Fibroblast of upper back skin (primary cell): ENCODE measurements at places on chromosomes 11 and 22.

DNA sequence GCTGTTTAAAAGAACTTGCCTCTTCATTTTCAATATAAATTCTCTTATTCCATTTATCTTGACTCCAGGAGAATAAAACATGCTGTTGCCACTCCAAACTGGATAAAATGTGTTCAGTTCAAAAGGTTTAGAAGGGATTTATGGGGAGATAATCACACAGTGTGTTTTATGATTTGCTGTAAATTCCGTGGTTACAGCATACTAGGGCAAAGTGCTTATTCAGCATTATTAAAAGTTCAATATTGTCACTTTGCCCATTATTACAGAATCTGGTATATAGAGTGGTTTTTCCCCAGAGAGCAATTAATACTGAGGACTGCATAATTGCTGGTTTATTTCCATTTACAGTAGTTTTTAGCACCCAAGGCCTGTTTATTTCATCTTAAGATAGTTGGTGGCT is 780.9 kb upstream of the RAG2 start:
- no peak for DNase-seq

- no peak for DNase-seq
Measured at GRCh38 chr11:19209617-19210370, 8.0 kb upstream of the CSRP3 start.

- DNase-seq = peak; percentile 46
Measured at GRCh38 chr11:104134745-104135144, 29.2 kb downstream of the PDGFD start.

DNA sequence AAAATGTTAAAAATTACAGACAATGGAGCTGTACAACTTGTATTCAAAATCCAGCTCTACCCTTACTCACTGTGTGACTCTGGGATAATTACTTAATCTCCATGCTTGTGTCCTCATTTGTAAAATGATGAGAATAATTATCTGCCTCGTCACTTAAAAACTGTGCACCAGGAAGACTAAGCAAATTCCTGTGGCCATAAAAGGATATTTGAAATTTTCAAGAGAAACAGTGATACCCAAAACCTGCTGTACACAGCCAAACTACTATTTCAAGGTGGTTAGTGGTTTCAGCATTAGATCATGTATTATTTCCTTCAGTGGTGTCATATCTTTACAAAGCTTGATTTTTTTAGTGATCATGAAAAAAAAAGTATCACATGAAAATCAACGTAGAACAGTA is 136.9 kb downstream of the METTL15 start:
- DNase-seq = peak; percentile 69

- no peak for DNase-seq
Measured at GRCh38 chr11:19410032-19410431, 169.3 kb upstream of the E2F8 start.

- DNase-seq = no peak
Measured at GRCh38 chr11:67999704-68000103, 4.2 kb downstream of the UNC93B1 start.

- no peak for DNase-seq
Measured at GRCh38 chr22:50248196-50249081, 2.6 kb downstream of the HDAC10 start.

DNA sequence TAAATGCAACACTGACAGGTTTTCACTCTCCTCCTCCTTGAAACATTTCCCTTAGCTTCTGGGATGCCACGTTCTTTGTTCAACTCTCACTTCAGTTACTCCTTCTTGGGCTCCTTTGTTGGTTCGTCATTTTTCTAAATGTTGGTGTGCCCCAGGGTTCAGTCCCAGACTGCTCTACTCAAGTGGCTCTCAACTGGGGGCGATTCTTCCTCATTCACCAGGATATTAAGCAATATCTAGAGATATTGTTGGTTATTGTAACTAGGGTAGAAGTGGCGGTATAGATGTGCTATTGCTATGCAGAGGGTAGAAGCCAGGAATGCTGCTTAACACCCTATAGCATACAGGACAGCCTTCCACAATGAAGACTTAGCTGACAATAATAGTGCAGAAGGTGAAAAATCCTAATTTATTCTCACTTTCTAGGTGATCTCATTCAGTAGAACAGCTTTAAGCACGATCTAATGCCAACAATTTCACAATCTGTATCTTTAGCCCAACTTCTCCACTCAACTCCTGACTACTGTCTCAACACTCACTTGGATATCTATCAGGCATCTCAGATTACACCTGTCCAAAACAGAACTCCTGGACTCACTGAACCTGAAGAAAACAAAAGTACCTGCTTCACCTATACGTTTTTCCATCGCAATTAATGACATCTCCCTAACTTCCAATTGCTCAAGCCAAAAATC is 4.6 kb downstream of the NUP160 start:
- no peak for DNase-seq

- no peak for DNase-seq
Measured at GRCh38 chr22:23251445-23252093, 71.3 kb downstream of the BCR start.

GRCh38 chr11:1532606-1533341 is 39.3 kb downstream of the DUSP8 start:
- DNase-seq = peak; percentile 13
